Activated naive CD4-positive, alpha-beta T cell (primary cell): ENCODE measurements at places on chromosomes 7 and 10.

DNA sequence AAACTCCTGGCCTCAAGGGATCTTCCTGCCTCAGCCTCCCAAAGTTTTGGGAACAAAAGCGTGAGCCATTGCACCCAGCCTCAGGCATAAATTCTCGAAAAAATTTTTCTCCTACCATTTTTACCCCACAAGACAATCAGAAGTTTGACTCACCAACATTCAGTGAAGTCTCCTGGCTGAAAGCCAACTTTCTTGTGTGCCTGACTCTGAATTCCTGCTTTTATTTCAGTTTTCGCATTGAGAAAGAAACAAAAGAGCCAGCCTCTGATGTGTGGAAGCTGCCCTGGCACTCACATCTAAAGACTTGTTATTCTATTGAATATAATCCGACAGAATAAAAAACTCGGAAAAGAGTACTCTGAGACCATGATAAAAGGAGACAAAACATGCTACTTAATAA is 402.9 kb downstream of the MAGI2 start:
- no peak for DNase-seq

GRCh38 chr7:36514289-36515243 is 124.9 kb downstream of the ANLN start:
- no peak for DNase-seq

- no peak for DNase-seq
Measured at GRCh38 chr7:82740246-82740848, 296.8 kb upstream of the CACNA2D1 start.

DNA sequence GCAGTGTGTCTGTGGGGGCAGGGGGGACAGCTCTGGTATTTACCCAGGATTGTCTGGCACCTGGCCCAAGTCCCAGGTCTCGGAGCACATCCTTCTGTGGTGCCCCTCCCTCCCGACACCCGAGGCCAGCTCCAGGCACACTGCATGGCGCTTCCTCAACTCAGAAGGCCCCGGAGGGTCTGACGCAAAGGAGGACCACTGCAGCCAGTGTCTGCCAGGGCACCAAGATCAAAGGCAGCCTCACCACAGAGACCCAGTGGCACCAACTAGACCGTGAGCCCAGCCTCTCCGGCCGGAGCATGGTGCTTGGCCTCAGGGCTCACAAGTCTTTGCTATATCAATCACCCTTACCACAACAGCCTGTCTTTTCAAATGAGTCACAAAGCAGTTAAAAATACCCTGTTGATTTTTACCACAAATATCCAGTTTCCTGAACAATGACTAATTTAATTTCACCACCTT is 99.3 kb upstream of the DDC start:
- no peak for DNase-seq

DNA sequence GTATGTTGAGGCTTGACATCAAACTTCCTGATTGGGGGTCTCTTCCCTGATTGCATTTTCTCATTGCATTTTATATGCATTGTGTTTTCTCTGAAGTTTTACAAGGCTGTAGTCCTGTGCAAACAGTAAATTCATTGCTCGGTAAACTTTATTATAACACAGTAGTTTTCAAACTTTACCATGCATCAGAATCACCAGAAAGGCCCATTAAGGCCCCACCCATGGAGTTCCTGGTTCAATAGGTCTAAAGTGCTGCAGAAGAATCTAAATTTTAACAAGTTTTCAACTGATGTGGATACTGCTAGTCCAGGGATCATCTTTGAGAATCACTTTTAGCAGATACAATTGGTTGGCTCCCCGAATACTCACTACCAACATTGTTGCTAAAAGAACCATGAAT is 634.7 kb upstream of the LRRTM3 start:
- DNase-seq, result no peak

DNA sequence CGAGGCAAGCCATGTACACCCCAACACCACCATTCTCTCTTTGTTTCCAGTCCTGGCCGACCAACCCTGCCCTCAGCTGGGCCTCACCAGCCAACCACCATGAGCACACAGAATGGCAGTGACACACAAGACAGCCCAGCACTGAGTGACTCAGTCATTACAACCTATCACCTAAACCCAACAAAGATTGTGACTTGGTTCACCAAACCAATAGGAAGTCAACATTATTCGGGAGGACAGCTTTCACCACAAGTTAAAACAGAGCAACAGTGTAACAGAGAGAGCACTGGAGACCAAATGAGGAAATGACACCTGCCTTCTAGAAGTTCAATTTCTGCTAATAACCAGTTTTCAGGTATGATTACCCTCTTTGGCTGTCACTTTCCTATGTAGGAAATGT is 72.1 kb downstream of the DNMBP start:
- no peak for DNase-seq

DNA sequence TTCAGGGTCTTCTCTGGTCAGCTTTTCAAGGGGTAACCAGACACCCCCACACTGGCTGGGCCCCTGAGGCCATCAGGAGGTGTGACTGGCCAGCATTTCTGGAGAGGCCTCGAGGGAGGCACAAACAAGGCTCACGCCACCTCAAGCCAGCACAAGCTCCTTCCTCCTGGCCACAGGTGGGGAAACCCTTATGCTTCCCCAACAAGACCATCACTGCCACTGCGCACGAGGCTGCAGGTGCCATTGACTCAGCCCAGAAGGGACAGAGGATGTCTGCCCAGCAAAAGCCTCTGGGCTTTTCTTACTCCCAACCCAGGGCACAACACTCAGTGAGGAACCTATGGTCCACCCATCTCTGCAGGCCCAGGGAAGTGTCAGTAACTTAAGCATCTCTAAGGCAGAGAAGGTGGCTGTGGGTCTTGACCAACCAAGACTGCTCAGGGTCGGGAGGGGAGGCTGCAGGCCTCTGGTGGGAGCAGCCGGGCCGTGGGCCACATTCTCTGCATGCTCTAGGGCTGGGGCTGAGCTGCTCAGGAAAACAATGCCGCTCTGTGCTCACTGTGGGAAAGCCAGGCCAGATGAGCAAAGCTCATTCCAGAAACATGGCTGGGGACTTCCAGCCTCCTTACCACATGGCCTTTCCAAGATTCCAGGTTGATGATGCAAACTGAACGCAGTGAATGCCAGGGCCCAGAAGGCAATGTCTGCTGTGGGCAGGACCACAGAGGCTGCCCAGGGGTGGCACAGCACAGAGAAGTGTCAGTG is 24.2 kb upstream of the RASSF4 start:
- no peak for DNase-seq

GRCh38 chr10:6233725-6234277 is 31.1 kb downstream of the PFKFB3 start:
- DNase-seq, result no peak

GRCh38 chr7:128025819-128026218 is 5.4 kb downstream of the LRRC4 start:
- no peak for DNase-seq

GRCh38 chr7:73893342-73894101 is 32.6 kb downstream of the TMEM270 start:
- no peak for DNase-seq

GRCh38 chr10:78527296-78527695 is 493.6 kb downstream of the RPS24 start:
- no peak for DNase-seq

GRCh38 chr7:2148189-2148588 is 84.6 kb downstream of the MAD1L1 start:
- no peak for DNase-seq

- no peak for DNase-seq
Measured at GRCh38 chr10:1464881-1465417, 272.4 kb downstream of the ADARB2 start.

- DNase-seq, result no peak
Measured at GRCh38 chr7:6725003-6725402, 18.3 kb upstream of the ZNF12 start.

DNA sequence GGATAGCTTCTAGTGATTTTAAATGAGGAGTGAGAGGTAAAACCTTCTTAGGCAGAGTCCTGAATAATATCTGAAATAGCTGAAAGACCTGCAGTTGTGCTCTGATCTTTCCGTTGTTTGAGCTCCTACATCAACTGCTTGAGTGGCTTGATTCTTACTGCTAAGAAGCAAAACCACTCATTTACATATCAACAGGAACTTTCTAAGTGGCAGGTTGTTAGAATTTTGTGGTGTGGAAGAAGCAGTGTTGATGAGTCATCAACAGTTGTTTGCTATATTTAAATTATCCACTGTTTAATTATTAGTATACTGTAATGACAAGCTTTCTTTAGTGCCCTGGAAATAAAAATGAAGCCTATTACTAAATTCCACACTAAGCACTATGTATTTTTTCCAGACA is 689.5 kb downstream of the DNAJB9 start:
- DNase-seq, result no peak

DNA sequence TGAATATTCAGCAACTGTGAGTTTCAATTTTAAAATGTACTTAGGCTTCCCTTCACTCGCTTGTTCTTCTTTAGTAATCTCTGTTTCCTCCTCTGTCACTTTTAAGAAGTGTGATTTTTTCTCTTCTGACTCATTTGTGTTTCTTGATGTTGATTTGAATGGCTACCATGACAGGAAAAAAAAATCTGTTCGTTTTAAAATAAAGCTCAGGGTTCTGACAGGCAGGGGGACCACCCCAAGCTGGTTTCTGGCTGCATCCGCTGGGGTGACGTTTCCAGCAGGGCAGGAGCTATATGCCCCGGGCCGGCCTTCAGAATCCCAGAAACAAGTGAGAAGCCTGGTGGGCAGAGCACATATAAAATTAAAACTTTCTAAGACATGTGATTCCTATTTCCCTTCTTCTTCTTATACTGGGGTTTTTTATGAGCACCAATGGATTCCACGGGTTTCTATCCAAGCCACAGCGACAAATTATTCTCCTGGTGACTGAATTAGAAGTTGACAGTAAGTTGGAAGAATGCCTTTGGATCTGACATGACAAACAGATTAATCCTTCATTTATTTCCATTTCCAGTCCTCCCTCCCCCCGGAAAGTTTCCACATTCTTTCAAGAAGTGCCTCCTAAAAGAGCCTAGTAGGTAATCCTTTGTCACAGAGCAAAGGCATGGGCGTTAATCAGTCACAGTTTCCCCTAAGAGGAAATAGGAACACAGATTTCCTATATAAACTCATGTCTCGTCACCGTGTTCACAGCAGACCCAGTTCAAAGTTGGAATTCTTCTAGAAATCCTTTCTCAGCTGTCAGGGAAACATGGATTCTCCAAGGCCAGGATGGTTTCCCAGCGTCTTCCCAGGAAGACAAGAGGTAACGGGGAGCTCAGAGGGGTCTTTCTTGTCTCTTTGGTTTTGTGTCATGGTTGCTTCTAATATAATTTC is 79.9 kb downstream of the PTPRE start:
- no peak for DNase-seq

- no peak for DNase-seq
Measured at GRCh38 chr10:37654466-37654865, 202.9 kb downstream of the ZNF248 start.

- DNase-seq, result no peak
Measured at GRCh38 chr10:7161484-7162250, 249.2 kb downstream of the SFMBT2 start.

DNA sequence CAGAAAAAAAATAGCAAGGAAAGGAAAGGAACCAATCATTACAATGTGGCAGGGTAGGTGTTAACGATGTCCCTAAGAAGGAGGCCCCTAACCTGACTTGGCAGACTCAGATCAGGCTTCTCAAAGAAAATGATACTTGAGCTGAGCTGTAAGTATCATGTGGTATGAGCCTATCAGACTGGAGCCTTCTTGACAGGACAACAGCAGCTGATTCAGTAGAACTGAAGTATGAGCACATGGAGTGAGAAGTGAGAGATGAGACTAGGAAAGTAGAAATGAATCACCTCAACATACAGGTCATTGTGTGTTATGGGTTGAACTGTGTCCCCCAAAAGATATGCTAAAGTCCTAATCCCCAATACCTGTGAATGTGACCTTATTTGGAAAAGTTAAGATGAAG is 66.3 kb downstream of the MTERF1 start:
- DNase-seq, result no peak

DNA sequence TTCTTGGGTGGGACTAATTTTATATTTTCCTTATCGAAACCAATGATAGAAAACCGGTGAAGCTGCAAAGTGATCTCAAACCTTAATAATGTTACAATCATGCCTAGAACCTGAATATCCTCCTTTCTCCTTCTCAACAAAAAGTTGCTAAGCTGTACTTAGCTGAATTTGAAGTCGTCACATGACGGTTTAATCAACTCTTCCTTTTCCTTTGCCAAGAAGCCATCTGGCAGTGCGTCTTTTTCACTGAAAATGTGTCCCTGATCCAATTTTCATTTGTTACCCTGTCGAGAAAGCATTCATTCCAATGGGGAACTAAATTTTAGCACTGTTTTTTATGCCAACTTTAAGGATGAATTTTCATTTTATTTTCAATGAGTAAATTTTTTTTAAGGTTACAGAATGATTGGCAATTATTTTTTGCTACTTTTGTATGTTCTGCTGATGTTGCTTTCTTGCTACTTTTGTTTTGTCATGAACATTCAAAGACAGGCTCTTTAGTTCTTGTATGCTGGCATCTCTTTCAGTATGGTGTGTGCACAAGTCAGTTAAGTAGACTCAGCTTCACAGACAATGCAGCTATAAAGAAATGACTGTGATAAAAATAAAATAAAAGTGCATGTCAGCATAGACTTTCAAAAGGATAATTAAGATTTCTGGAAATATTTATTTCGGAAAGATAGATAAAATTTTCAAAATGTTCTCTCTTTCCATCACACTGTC is 980.0 kb downstream of the DNAJB9 start:
- DNase-seq, result no peak

DNA sequence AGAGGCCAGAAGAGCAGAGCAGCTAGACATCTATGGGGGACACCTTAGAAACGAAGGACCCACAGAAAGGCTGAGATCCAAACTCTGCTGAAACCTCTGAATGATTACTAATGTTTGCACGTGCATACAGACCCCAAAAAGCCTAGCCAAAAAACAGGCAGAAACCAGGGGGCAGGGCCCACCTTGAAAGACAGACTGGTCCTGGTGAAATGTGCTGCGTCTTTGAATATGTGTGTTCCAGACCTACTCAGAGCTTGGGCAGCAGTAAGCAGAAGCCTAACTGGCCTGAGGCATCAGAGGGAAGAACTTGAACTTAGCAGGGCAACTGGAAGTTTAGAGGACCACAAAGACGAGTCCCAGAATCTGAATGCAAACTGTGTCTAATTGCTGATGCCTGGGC is 251.8 kb downstream of the TEX36 start:
- no peak for DNase-seq

- no peak for DNase-seq
Measured at GRCh38 chr10:61001731-61002122, 57.7 kb upstream of the RHOBTB1 start.

DNA sequence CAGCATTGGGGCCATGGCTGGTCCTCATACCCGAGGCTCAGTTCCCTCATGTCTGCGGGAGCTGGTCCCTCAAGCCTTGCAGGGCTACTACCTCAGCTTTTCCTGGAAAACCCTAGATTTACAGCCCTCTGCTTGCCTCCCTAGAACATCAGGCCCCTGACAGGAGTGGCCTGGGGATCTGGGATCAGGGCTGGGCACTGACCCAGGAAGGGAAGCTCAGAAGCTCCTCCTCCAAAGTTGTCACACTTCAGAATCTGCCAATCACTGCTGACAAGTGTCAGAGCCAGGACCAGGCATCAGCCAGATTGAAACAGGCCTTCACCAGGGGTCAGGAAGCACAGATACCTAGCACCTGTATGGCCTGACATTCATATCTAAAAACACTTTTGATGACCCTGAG is 115.2 kb downstream of the GRID1 start:
- no peak for DNase-seq
